ENCODE measurements at places on chromosomes 5 and 9.
A peak's percentile ranks its signal among the peaks of the same experiment; 100 is the strongest.

DNA sequence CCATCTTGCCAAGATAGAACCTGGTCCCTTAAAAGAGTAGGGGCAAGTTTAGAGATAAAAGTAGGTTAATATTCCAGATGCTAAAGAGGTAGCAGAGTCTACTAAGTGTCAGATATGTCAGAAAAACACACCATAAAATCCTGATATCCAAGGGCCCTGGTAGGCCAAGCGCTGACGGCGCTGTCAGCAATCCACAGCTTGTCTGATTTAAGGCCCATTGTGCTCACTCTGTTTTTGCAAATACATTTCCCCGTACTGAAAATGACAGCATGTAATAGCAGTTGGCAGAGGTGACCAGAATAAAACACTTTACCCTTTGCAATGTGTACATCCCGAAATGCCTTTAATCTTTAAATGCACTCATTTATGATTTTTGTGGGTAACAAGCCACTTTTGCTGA, 9.9 kb upstream of the NUDT12 start:
- no peak for DNase-seq

DNA sequence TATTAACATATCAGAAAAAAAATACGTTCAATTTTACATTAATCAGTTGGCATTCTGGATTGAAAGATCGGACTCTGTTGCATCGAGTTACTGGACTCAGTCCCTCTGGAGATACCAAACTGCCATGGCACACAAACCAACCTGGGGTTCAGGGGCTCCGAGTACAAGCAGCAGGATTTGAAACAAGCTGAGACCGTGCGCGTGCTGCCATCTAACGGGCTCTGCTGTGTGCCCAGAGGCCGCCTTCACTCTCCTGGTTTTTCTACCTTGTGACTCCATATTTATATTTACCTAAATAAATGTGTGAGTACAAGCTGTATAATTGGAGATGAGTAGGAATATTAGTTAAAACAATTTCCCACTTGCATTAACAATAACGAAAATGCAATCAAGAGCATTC, 48.2 kb downstream of the ANXA1 start:
- DNase-seq = no peak

GRCh38 chr9:121672213-121672612, 20.8 kb downstream of the DAB2IP start:
- DNase-seq = peak; percentile 13

GRCh38 chr5:135312255-135312935, 86.6 kb downstream of the MACROH2A1 start:
- DNase-seq = no peak

- no peak for DNase-seq
These were observed 36.9 kb upstream of the ALDH1B1 start for GRCh38 chr9:38355517-38356120.

DNA sequence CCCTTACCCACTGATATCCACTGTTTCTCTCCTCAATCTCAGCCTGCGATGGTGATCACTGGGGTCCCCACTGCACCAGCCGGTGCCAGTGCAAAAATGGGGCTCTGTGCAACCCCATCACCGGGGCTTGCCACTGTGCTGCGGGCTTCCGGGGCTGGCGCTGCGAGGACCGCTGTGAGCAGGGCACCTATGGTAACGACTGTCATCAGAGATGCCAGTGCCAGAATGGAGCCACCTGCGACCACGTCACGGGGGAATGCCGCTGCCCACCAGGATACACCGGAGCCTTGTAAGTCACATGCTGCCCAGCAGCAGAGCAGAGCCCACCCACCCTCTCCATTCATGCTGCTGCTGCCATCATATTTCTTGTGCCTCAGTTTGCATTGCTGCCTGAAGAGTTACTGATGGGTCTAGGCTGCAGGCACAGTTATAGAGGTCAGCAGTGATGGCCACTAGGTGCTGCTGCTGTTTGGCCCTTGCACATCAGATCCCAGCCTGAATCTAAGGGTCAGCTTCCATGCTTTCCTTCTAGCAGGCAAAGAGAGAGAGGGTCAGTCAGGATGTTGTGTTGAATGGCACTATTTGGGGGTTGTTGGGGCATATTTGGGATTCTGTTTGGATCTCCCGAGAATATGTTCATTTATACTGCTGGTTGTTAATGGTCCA, 106.0 kb downstream of the MEGF10 start:
- no peak for DNase-seq

DNA sequence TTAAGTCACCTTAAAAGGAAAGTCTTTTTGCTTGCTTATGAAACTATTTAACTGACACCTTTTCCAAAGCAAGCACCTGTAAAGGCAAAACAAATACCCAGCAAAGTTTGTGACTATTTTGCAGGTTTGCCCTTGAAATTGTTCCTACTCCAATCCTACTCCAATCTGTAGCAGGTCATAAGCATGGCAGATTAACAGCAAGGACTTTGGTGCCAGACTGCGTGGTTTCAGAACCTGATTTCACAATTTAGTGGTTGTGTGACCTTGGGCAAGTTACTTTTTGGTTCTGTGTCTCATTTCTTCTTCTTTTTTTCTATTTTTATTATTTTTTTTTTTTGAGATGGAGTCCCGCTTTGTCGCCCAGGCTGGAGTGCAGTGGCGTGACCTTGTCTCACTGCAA, 282.1 kb downstream of the RFX3 start:
- peak; percentile 11 for DNase-seq

GRCh38 chr5:148739524-148739923, 85.2 kb upstream of the HTR4 start:
- DNase-seq = no peak

GRCh38 chr5:74510476-74511075, 130.0 kb downstream of the ENC1 start:
- no peak for DNase-seq

DNA sequence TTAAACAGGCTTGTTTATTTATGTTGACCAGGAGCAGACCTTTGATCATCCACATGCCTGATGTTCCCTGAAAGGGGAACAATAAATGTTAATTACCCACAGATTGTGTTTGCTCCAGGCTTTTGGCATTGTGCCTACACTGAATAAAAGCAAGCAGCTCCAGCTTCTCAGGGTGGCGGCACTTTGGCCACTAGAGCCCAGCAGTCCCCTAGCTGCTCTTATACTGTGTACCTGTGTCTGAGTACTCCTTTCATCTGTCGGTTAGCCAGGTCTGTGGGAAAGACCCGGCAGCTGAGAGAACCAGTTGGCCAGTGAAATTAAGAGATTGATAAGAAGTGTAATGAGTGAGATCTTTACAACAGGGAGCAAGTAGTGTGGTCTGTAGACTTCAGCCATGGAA, 254.8 kb upstream of the FTMT start:
- no peak for DNase-seq

- DNase-seq = no peak
These were observed 45.4 kb downstream of the RAB14 start for GRCh38 chr9:121156263-121156731.
